Hippocampal formation (tissue), 2 donors: ENCODE measurements at places on chromosomes 5 and 9.

- no peak for DNase-seq
Measured at GRCh38 chr9:15856591-15856990, 303.7 kb downstream of the CCDC171 start.

DNA sequence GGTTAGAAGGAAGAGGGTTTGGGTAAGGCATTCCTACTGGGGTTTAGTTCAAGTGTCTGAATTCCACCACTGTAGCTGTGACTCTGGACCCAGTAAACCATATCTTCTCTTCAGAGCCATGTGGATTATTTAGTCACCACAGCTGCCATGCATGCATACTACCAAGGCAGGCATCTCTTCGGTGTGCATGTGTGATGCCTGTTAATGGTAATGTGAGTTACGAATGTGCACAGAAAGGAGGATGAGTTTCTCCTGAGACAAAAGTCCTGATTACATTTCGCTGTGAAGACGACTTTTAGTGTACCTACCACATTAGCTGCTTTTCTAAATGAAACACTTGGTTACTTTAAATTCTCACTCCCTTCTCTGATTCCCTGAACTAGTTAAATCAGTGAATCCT is 9.3 kb downstream of the PBX3 start:
- DNase-seq: no peak

- no peak for DNase-seq
Measured at GRCh38 chr5:127839496-127840197, 136.5 kb downstream of the CCDC192 start.

GRCh38 chr9:116365056-116365471 is 211.5 kb downstream of the PAPPA start:
- DNase-seq: no peak

GRCh38 chr5:2698581-2698980 is 52.9 kb downstream of the IRX2 start:
- DNase-seq: no peak

DNA sequence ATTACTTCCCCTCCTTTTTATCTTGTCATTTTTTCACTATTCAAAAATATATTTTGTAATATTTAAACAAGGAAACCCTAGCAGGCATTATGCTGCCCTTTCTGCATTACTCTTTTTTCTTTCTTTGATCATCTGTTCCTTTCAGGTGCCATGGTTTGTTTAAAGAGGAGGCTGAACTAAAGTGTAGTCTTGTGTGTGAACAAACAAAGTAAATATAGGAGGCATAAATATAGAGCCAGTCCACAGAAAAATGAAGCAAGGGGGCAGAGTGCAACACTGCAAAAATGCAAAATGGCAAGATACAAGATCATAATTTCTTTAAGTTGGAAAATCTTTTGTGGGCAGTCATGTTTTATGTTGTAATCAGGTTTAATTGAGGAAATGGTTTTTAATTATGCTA is 947.3 kb upstream of the COX7C start:
- DNase-seq: no peak

DNA sequence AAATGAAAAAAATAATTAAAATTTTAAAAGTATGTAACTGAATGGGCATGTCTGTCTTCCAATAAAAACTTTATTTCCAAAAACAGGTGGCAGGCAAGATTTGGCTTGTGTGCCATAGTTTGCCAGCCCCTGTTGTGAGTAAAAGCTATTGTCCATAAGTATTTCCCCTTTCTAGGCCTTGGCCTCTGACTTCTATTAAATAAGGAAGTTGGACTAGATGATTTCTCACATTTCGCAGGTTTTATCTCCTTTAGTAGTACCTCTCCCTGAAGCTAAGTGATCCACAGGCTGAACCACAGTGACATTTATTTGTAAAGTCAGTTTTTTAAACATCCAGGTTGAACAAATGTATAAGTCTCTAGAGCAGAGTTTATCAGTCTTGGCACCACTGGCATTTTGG is 41.3 kb downstream of the RECK start:
- DNase-seq: no peak

- DNase-seq: no peak
Measured at GRCh38 chr9:127786773-127787104, 905 bp downstream of the CDK9 start.

DNA sequence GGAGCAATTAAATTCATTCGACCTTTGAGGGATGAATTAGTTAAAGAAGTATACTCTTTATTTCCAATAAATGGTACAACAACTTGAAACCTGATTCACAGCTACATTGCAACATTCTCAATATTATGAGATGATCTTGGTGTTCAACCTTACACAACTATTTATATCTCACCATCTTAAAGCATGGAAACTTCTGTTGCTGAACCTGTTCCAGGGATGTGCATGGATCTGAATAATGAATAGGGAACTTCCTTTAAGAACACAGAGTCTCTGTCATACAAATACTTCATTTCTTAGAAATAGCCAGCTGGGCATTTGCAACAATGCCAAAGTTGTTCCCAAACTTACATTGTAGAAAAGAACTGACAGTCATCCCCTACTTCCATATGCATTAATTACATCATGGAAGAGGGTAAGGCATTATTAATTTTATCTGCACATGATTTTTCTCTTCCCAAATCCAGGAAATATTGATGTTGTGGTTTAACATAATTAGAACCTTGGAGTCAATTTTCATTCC is 39.8 kb upstream of the CCDC112 start:
- DNase-seq: no peak

DNA sequence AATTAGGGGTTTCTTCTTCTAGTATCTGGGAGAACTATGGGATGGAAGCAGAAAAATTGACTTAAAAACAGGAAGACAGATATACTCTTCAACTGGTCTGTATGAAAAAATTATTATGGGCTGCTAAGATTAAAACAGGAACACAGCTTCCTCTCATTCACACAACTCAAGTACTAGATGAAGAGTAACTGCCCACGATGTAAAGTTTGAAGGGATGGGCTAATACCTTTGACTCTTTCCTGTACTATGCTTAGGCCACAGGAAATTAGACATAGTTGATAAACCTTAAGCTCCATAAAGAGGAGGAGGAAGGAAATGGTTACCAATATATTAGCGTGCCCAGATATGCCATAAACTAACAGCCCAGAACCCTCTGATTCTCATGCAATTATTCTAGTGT is 88.6 kb downstream of the ANKRD31 start:
- no peak for DNase-seq

GRCh38 chr9:95197692-95198271 is 119.7 kb downstream of the FANCC start:
- no peak for DNase-seq

DNA sequence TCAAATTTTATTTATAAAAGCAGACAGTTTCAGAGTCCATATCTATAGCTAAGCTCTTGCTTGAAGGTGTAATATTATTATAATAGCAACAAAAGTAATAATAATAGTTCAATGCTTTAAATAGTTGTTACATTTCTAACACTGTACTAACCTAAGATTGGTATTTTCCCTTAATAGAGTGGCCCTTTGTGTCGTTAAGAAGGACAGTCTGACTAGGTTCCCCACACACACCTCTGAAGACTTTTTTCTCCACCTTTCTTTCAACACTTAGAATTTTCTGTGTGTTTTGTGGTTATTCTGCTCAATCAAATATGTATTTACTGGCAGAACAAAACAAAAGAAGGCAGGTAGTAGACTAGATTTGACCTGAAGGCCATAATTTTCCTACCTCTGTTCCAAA is 223.2 kb upstream of the ACO1 start:
- DNase-seq: no peak

DNA sequence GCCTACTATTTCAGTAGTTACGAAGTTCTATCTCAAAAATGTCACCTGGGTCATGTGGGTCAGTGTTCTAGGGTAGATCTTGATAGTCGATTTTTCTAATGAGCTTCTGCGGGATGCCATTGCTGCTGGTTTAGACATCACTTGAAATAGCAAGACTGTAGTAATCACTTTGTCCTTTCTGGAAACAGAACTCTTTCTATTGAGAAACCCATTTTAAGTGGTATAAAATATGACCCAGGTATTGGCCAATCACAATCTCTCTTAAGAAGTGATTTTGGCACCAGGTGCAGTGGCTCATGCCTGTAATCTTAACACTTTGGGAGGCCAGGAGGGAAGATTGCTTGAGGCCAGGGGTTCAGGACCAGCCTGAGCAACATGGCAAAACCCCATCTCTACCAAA is 17.6 kb downstream of the ARRDC3 start:
- DNase-seq: no peak

DNA sequence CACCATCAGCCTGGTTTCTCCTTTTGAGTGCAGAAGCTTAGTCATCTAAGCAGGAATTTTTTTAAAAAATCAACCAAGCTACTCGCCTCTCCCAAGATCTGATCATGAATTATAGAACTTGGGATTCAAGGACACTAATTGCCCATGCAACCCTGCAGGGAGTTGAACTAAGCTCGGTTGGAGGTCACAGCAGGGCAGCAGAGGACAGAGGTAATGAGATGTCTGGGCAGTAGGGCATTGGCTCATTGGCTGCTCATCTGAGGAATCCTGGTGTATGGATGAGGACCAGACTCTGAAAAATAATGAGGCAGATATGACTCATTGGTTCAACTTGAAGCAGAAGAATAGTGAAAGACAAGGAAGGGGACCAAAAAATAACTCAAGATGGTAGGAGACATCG is 111.8 kb upstream of the TLE1 start:
- no peak for DNase-seq

DNA sequence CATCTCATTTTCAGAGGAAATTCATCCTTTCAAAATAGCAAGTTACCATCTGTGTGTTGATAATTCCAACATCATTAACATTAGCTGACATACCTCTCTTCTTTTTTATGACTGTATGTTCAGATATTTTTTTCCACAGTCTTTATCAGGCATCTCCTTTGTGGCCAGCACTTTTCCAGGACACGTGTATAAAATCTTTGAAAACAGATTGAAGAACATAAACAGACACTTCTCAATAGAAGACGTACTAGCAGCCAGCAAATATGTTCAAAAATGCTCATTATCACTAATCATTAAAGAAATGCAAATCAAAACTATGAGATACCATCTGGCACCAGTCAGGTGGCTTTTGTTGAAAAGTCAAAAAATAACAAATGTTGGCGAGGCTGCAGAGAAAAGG is 734.3 kb downstream of the SEMA5A start:
- no peak for DNase-seq

DNA sequence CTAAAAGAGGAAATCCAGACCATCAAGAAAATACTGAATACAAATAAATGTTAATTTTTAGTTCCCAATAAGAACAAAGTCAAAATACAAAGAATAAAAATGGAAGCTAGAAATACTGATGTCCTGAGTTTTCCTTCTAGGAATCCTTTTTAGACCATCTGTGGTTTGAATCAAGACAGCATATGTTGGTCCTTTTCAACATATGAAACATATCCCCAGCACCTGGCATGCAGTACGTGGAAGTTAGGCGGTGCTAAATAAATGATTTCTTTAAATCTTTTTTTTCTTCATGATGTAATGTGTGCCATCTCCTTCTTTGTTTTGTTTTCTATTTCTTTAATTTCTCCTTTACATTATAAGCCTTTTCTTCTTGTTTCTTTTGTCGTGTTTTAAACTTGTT is 34.0 kb downstream of the KIAA1958 start:
- no peak for DNase-seq

DNA sequence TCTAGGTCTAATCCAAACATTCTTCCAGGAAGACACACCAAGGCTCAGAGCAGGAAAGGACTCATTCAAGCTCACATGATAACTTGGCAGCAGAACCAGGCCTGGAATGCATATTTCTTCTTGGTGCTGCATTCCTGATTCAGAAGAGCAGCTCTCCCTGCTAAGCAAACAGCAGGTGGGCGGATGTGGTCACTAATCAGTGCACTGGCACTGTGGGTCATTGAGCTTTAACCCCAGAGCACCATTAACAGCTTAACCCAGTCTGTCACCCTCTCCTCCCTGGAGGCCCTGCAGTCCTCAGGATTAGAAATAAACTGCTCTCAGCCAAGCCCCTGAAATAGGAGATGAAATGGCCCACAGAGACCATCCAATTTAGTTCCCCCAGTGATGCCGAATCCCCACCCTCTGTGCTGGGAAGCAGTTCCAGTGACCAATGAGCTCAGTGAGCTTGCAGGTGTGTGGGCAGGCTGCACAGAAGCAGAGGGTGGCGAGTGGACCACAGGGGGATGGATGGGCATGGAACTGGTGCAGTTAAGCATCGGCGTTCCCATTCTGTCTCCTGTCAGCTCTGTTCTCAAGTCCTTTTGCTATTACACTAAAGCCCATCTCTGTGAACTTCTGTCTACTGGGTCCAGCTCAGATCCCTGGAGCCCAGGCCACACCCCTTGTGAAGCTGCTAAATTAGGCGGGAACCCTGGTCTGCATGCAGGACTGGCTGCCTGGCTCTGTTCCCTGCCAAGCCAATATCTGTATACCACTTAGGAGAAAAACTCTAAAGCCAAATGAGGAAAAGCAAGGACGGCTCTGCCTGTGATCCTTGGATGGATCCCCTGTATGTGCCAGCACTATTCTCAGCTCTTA is 16.6 kb upstream of the MEGF9 start:
- no peak for DNase-seq

DNA sequence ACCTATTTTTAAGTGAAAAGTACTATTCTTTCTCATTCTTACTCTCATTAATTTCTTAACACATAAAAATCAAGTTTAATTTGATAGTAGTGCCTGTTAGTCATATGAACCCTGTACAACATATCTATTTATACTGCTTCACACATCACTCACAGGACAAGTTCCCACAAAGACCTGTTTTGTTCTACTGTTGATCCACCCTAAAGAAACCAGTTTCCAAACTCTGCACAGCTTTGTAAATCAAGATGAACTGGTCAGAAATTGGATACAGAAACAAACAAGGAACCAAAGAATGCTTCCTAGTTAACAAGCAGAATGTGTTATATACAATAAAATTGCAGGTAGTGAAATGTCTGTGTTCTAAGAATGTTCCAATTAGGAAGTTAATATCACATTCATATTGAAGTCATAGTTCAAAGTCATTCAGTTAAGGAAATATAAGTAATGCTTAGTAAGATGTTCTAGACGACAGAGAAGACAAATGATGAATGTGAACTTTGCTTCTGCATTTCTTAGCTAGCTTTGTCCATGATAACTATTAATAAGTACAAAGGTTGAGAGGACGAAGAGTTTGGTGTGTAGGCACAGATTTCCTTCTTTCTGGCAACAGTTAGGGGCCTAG is 33.4 kb downstream of the C9orf85 start:
- DNase-seq: no peak
